Nucleus accumbens (tissue), 56 donors: ENCODE measurements at places on chromosomes 7 and 10.

GRCh38 chr7:97460433-97460832 is 271.5 kb upstream of the TAC1 start:
- DNase-seq = no peak

DNA sequence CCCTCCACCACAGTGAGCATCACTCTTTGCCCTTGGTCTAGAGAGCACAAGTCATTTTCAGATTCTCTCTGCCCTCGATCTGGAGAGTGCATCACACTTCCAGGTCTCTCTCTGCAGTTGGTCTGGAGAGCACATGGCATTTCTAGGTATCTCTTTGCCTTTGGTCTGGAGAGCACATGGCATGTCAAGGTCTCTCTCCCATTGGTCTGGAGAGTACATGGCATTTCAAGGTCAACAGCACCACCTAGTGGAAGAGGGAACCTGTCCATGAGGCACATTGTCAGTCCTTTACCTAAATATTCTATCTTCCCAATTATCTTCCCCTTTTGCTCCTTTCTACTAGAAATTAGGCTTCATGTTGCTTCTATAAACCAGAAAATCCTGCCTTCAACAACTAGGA is 1139.4 kb downstream of the XPNPEP1 start:
- no peak for DNase-seq

GRCh38 chr10:124706462-124707143 is 37.6 kb downstream of the FAM53B start:
- no peak for DNase-seq

- no peak for DNase-seq
Observed at GRCh38 chr10:127210936-127211466, 14.6 kb upstream of the INSYN2A start.
